ENCODE measurements at places on chromosomes 2 and 18.
A peak's percentile ranks its signal among the peaks of the same experiment; 100 is the strongest.

DNA sequence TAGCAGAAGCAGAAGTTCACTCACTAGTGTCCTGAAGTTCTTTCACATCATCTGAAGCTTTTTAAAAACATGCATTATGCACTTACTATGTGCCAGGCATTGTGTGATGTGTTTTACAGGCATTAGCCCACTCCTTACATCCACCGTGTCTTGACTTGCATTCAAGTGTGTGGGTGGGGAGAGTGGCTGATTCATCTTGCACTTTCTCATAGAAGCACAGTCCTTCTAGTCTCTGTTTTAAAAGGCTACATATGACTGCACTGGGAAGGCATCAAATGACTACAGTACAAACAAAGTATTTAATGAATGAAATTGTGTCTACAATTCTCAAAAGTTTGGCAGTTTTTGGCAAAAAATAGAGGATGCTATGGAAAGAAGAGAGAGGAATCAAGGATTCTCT, 21.6 kb upstream of the DSC3 start:
- no peak for DNase-seq

DNA sequence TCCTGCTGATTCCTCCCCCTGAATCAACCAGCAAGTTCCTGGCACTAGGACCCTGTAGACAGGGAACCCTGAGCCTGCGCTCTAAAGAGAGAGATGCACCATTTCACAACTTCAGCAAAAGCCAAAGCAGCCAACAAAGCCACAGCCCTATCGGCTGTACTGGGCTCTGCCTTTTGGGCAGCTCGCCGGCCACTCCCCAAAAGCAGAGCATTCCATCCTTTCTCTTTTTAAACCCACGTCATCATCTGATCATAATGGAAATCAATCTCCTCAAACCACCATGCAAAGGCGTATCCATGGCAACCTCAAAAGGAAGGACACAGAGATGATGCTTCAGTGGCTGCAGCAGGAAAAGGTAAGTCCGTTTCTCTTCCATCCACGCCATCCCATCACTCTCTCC, 5.3 kb upstream of the DCTN1 start:
- peak; percentile 81 for DNase-seq

DNA sequence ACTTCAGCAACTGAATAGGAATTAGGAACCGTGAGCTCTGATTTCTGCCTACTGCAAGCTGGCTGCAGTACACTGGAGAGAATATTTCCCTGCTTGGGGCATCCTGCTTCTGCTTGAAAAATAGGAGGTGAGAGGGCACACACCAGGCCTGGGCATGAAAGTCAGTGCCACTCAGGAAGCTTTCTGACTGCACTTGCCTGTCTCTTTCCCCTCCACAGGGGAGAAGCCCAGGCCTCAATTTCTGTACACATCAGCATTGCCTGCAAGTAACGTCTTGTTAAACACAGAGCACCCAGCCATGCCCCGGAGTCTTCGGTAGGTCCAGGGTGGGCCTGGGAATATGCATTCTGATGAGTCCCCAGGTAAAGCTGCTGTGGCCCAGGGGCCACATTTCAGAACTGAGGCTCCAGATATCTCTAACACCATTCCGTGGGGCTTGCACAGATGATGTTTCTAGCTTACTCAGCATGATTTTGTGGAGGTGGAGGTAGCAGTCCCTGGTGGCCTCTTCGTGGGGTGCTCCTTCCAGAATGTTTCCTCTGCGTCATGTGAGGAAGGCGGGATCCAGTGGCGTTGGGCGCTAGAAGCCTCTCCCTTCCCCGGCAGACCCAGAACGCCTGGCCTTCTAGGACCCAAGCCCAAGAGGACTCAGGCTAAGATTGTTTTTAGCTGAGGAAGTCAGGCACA, 114.1 kb downstream of the ZBTB7C start:
- no peak for DNase-seq

- no peak for DNase-seq
Observed at GRCh38 chr2:149160701-149161217, 122.3 kb downstream of the LYPD6B start.

GRCh38 chr2:49618491-49618890, 464.2 kb upstream of the FSHR start:
- no peak for DNase-seq

DNA sequence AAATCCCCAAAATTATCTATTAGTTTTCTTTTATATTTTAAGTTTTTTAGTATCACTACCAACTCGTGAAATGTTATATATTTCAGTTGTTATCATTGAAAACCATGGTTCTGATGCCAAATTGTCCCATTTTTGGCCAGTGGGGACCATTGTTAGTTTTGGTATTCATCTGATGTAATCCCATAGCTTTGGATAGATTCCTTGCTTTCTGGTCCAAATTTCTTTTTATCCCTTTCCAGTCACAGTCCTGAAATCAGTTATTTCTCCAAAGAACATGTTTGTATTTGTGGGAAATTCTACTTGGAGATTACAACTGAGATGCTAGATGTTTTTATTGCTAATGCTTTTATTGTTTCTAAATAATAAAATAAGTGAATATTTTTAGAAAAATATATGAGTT, 976.8 kb upstream of the CRIM1 start:
- no peak for DNase-seq

GRCh38 chr18:62334120-62334519, 9.0 kb downstream of the TNFRSF11A start:
- no peak for DNase-seq

DNA sequence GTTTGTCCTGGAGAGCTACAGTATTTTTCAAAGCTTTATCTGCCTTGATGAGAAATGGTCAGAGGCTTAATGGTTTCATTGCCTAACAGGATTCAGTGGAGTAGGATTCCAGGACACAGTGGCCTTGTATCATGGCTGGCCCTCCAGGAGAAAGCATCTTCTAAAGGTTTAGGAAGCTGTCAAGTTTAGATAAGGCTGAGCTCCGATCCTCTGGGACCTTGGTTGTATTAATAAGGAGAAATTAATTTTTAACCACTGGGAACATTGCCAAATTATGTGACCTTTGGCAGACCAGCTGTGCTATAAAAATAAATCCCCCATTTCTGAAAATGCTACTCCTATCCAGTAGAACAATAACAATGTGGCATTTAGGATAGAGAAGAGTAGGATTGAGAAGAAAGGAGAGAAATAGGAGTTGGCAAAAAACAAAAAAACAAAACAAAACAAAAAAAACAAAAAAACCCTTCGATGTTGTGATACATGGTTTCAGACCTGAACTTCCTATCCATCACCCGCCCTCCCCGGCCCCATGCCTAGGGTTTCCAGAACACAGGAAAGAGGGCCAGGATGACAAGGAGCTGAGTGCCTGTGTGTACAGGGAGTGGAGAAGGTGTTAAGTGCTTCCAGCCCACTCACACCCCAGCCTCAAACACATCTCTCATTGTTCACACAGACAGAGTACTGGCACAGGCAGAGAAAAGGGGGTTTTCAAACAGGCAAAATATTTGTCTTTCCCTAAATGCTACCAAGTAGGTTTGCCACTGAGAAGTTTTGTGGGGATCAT, 6.3 kb downstream of the NRP2 start:
- no peak for DNase-seq

DNA sequence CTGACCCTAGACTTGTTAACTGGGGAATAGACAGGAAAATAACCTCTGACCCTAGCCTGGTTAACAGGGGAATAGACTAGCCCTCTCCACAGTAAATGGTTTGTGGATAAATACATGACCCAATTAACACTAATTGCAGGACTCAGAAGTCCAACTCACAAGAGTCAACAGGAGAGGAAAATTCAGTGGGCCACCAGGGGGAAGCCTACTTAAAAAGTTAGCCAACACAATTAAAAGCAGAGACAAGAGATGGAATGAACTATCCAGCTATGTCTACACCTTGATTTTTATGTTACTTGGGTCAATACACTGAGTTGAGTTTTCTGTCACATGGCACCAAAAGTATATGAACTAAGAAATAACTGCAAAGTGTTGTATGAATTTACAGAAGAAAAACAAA, 158.8 kb upstream of the SLC39A10 start:
- DNase-seq = no peak

GRCh38 chr18:54630963-54631362, 39.9 kb downstream of the DYNAP start:
- no peak for DNase-seq

- DNase-seq = no peak
Observed at GRCh38 chr2:186052930-186053329, 314.3 kb downstream of the FSIP2 start.

GRCh38 chr2:100272841-100273329, 49.4 kb downstream of the LONRF2 start:
- no peak for DNase-seq

DNA sequence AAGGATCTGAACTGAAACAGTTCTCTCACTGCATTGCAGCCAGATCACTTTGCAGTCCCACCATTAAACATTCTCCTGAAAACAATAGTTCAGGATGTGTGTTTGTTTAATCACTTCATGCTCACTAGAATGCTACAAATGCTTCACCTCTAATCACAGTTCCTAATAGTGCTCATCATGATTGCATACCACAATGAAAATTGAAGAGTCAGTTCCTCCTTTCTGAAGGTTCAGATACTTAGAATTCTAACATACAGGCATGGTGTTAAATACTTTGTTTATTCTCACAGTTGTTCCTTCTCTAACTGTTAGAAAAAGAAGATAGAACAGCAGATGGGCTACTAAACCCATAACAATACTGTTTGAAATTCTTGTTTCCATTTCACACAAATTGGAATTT, 622.3 kb upstream of the ACVR2A start:
- DNase-seq = no peak

DNA sequence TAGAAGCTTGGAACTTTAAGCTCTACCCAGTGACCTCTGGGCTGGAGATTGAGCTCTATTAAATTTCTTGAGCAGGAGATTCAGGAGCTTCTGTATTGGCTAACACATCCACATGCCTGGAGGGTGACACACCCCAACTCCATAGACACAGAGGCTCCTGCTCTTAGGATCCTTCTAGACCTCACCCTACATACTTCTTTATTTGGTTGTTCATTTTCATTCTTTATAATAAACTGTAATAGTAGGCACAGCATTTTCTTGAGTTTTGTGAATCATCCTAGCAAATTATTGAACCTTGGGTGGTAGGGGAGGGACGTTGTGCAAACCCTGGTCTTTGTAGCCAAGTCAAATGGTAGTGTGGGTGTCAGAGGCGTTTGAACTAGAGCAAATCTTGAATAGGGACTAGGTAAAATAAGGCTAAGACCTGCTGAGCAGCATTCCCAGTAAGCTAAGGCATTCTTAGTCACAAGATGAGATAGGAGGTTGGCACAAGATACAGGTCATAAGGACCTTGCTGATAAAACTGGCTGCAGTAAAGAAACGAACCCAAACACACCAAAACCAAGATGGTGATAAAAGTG, 323.8 kb upstream of the GALNT5 start:
- DNase-seq = no peak

DNA sequence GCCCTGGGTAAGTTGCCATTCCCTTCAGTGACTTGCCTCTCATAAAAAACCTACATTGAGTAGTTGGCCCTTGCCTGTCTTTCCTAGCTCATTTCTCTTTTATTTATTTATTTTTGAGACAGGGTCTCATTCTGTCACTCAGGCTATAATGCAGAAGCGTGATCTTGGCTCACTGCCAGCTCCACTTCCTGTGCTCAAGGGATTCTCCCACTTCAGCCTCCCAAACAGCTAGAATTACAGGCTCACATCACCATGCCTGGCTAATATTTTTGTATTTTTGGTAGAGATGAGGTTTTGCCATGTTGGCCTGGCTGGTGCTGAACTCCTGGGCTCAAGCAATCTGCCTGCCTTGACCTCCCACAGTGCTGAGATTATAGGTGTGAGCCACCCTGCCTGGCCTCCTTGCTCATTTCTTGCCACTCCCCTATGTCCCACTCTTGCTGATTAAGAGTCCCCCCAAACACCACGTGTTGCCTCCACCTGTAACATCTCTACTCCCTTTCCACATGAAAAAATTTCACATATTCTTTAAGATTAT, 12.6 kb downstream of the EVA1A start:
- no peak for DNase-seq

DNA sequence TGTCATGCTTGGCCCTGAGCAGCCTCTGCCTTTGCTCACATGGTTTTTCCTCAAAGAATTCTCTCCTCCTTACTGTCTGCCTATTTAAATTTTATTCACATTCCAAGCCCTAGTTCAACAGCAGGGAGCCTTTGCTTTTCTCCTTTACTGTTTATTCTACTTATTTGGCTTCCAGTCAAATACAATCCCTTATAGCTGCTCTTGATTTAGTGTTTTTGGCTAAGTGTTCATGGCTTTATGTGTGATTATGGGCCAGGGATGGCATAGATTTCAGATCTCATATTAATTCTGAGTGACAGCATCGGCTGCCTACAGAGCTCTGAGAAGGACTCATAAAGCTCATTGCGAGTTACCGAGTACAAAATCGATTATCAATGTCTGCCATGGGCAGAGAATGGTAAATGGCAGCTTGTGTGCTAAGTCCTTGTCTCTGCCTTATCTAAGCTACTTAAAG, 106.7 kb downstream of the METTL8 start:
- no peak for DNase-seq

GRCh38 chr2:23503097-23503496, 118.1 kb downstream of the KLHL29 start:
- DNase-seq = no peak

GRCh38 chr2:63364866-63365265, 223.4 kb downstream of the WDPCP start:
- DNase-seq = no peak

DNA sequence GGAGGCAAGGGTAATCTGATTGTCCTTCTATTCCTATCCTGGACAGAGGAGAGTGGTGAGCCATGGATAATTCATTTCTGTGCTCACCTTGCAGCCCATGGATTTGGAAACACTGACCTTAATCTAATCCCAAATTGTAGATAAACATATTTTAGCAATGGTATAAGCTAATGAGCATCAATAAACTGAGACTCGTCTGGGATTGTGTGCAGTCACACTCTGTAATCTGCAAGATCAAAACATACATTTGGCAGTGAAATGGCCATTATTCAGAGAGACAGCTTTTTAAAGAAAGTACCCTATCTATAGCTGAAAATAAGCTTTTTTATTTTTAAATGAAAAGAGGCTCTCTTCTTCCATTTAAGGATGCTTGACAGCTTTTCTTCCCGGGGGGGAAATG, 506.5 kb downstream of the NRXN1 start:
- DNase-seq = no peak

GRCh38 chr2:149119368-149119767, 80.9 kb downstream of the LYPD6B start:
- no peak for DNase-seq

DNA sequence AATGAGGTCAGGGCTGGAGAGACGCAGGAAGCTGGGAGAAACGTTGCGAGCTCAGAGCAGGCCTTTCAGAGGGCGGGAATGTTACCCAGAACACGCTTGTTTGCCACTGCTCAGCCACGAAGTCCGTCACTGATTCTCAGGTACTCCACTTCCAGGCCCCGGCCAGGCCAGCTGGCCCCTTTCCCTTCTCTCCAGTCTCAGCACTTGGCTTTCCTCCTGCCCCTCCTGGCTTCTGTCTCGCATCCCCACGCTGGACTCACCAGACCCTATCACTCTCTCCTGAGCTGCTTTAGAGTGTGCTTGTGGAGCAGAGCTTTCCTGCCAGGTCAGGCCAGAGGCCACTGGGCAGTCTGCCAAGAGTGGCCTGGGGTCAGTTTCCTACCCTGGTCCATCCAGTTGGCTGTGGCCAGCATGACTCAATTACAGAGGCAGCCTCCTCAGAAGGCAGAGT, 151.4 kb downstream of the TWIST2 start:
- DNase-seq = no peak

GRCh38 chr2:64105670-64106461, 38.4 kb downstream of the PELI1 start:
- no peak for DNase-seq

GRCh38 chr2:24509840-24510239, 18.8 kb downstream of the NCOA1 start:
- DNase-seq = no peak

- no peak for DNase-seq
Observed at GRCh38 chr2:46329340-46329739, 32.1 kb downstream of the EPAS1 start.

GRCh38 chr2:33226546-33226945, 249.9 kb upstream of the RASGRP3 start:
- DNase-seq = no peak
